Activated CD4-positive, alpha-beta T cell treated with anti-CD3 and anti-CD28 coated beads, Interleukin-2, amount 50 U/mL, for 1 hour (primary cell): ENCODE measurements at places on chromosomes 12 and 14.

- no peak for DNase-seq
Observed at GRCh38 chr12:81077329-81077685, 572 bp upstream of the ACSS3 start.

DNA sequence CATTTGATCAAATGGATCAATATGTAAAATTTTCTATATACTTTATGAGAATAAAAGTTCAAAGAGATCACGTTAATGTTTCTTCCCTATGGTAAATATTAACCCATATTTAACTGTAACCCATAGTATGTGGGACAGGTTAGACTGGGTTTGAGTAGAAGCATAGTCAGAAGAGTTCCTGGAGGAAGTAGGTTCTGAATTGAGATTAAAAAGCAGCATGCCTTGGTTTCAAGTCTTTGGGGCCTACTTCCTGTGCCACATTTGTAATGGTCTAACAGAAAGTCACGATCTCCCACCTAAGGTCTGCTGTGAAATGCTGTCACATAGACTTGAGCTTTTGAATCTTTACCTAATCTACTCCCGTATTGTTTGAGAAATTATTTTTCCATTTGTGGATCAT, 63.8 kb downstream of the FIGNL2 start:
- DNase-seq = no peak

- DNase-seq = no peak
Observed at GRCh38 chr14:68471029-68471963, 321.6 kb downstream of the ZFP36L1 start.

DNA sequence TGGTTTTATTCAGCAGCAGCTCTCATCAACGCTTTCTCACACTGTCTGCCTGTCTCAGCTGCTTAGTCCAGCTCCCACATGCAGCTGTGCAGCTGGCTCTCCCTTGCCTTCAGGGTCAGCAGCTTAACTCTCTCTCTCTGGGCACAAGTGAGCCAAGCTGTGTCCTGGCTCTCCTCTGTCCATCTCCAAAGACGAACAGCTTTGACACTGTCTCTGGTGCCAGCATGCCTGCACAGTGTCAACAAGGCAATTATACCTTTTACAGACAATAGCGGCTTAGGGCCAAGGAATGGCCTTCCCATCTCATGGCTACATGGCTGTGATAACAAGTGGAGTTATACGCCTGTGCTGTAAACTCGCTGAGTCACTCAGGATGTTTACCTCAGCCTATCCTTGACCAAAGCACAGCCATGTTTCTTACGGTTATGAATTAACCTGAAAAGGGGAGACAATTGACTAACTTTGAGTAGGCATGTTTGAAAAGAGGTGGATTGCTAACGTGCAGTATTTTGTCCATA, 38.4 kb upstream of the MANSC4 start:
- DNase-seq = no peak

GRCh38 chr12:132921685-132922084, 34.3 kb upstream of the CHFR start:
- no peak for DNase-seq

GRCh38 chr12:121801595-121802484, 2.0 kb upstream of the SETD1B start:
- peak; percentile 53 for DNase-seq
